ENCODE measurements at places on chromosomes 7 and 10. TPM values are rescaled to one million over a fixed set of nuclear protein-coding genes. Genes with fewer than 3 reads are reported as not detected.

Gene GALNT17
- 45.4 TPM for total RNA-seq

Gene C10orf53
- total RNA-seq = not detected

Gene NDUFB8
- total RNA-seq = 232 TPM

Gene CD36
- 106 TPM for total RNA-seq

Gene TET1
- 6.4 TPM for total RNA-seq

Measured in sigmoid colon (tissue), 7 donors.